ENCODE measurements at places on chromosomes 1 and 21. TPM values are rescaled to one million over a fixed set of nuclear protein-coding genes. Genes with fewer than 3 reads are reported as not detected.

DNA sequence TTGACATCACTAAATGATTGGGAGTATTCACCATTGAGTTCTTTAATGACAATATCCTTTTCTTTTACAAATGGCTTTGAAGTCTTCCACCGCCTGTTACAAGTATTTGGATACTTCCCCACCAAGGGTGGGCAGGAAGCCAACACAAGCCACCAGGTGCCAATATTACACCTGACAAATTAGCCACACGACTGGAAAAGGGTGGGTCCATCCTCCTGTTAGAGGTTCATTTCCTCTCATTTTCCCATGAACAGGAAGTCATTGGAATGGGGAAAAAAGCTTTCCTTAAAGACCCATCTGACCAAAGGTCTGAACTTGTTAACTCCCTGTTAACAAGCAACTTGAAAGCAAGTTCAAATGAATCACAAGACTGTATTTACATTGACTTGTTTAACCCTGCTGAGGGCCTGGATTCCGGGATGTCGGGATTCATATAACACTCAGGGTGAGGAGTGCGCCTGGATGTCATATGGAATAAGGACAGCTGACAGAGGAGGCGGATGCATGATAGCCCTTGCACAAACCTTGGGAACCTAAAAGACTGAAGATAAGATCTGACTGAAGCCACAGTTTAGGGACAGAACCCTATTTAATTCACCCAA, 40.5 kb upstream of the PROX1 start:
- no peak overlapping the region for H3K4me3 ChIP-seq
- no peaks in the 10 kb centered on the region for H3K36me3 ChIP-seq
- no peaks in the 10 kb centered on the region for H3K27me3 ChIP-seq
- no peak overlapping the region for H3K27ac ChIP-seq

Gene DLGAP3
- 0.50 TPM for total RNA-seq

DNA sequence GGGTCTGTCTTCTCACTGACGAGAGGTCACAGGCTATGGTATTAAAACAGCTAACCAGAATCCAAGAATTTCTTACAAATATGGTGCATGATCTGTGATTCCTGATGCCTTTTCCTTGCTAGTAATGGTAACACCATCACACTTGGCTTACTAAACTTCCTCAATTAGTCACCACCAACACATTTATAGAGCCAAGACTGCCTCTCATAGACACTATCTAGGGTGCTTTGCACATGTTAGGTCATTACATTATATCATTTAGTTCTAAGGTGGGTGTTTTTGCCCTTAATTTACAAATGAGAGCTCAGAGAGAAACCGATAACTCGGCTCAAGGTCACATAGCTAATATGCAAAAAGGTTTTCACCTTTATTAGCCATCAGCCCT, 8.7 kb downstream of the KIF21B start:
- peak overlapping the region; percentile 37 for H3K4me3 ChIP-seq
- peak overlapping the region; percentile 99 for H3K27ac ChIP-seq
- peaks cover 27% of the 10 kb centered on the region for H3K36me3 ChIP-seq
- no peak for DNase-seq
- H3K4me1 ChIP-seq, result peaks cover 92% of the 10 kb centered on the region

DNA sequence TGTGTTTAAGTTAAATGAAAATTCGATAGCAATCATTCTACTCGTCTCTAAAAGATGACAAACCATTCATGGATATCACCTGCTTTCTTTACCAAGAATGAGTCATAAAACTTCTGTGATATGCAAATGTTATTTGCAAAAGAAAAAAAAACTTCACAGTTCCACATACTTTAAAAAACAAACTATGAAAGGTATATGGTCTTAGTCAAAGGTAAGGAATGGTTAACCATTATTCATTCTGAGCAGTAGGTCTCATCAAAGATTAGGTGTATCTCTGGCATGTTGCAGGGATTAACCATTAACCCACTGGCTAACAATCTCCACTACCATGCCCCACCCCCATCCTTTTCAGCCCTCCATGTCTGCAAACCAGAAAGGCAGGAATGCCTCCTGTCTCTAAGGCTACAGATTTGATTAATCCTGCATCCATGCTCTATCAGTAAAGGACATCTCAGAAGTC, 44.4 kb downstream of the PTPN14 start:
- no peaks in the 10 kb centered on the region for H3K4me1 ChIP-seq
- no peak for DNase-seq
- no peaks in the 10 kb centered on the region for H3K36me3 ChIP-seq
- no peak overlapping the region for H3K27ac ChIP-seq
- peaks cover 14% of the 10 kb centered on the region for H3K27me3 ChIP-seq

Gene CRNN
- total RNA-seq, result not detected

GRCh38 chr1:156655151-156655903, 13.4 kb downstream of the BCAN start:
- no peaks in the 10 kb centered on the region for H3K36me3 ChIP-seq
- peaks cover 35% of the 10 kb centered on the region for H3K4me1 ChIP-seq
- H3K27me3 ChIP-seq, result peaks cover 66% of the 10 kb centered on the region
- no peak overlapping the region for H3K4me3 ChIP-seq
- no peak for DNase-seq

GRCh38 chr1:87451229-87451920, 122.7 kb downstream of the LMO4 start:
- H3K4me3 ChIP-seq, result no peak overlapping the region
- no peak for DNase-seq
- H3K27me3 ChIP-seq, result peaks cover 2% of the 10 kb centered on the region

Data from activated CD8-positive, alpha-beta memory T cell treated with anti-CD3 and anti-CD28 coated beads, Interleukin-2, amount 10 ng/mL, durations not matched to agents 7 days and 5 days (primary cell).